ENCODE measurements at places on chromosomes 6 and 20.

DNA sequence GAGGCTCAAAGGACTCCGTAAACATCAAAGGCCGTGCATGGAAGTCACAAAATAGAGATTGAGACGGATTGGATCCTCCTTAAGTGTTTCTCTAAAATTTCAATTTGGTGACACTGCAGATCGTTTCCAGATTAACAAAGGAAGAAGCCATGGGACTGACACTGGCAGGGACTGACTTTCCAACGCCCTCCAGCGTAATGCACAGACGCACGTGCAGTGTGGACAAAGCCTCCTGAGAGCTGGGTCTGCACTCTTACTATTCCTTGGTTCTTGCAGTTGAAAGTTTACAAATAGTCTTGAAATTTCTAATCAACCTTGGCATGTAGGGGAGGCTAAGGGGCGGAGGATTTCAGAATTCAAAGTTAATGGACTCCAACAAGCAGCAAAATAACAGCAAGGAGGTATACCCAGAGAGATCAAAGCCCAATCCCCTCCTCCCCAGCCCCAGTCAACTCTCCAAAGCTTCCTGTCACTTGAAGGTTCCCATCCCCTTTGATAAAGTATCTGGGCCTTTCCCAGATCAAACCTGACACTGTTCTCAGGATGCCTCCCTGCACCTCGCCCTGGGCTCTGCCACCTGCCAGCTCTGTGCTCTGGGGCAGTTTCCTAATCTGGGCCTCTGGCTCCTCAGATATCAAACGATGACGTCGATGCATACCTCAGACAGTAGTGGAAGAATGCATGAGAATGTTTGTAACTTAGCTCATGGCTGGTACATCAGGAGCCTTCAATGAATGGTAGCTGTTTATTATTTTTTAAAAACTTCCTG, 106.5 kb upstream of the TRAF3IP2 start:
- no peak for DNase-seq

- peak; percentile 79 for DNase-seq
Observed at GRCh38 chr20:62875419-62876361, 14.1 kb upstream of the TCFL5 start.

GRCh38 chr6:26554697-26555504, 16.7 kb downstream of the HMGN4 start:
- no peak for DNase-seq

DNA sequence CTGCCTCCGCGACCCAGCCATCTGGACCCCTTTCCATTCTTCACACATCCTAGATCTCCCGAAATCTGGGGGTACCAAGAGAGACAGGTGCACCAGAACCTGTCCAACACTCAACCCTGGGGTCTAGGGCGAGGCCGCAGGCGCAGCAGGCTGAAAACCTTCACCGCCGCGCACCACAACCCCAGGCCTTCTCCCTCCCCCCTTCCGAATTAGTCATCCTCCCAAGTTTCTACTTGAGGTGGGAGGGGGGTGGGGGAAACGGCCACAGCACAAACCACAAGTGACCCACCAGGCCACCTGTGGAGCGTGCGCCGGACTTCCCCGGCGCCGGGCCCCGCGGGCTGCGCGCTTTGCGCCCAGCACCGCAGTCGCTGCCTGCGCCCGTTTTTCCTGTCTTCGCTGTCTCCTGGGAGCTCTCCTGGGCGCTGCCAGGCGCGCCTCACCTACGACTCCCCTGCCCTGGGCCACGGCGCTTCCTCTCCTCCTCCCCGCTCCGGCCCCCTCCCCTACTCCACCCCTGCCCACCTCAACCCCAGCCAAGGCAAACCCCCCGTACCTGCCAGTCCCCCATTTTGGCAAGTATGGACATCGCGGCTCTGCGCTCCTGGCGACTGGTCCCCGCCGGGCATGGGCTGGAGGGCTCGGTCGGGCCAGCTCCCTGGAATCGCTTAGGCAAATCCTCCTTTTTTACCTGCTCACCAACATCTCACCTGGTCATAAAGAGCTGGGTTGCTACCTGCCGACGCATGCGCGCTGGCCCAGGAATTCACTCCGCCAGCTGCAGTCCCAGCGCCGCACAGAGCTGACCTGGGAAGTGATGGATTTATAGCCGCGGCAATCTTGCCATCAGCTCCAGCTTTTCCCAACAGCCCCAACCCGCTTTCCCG, 4.2 kb upstream of the TFAP2A start:
- no peak for DNase-seq

- DNase-seq = no peak
Observed at GRCh38 chr6:107660839-107661238, 163.3 kb downstream of the SCML4 start.

GRCh38 chr6:35258336-35258735, 1.2 kb upstream of the ZNF76 start:
- no peak for DNase-seq

GRCh38 chr6:149963212-149963461, 606 bp upstream of the ULBP1 start:
- no peak for DNase-seq

- no peak for DNase-seq
Observed at GRCh38 chr6:107244082-107244741, 128.9 kb upstream of the BEND3 start.

- DNase-seq = no peak
Observed at GRCh38 chr6:99605911-99606655, 550 bp upstream of the PRDM13 start.

DNA sequence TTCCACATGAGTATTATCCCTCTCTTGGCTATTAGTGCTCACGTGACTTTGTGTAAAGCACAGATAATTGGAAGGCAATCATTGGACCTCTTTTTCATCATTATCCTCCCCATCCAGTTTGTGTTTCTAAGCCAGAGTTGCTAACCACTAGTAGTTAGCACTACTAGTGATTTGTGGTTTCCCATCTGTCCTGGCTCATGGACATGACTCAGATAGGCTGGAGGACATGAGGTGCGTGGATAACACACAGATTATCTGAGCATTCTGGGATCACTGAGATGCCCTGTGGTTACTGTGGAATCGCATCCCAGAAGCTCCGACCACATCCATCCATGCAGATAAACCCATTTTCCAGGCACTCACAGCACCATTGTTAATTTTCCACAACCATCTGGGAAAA, 123.8 kb upstream of the NAA20 start:
- DNase-seq = no peak

GRCh38 chr20:57890202-57890800, 180.5 kb upstream of the PMEPA1 start:
- DNase-seq = no peak

DNA sequence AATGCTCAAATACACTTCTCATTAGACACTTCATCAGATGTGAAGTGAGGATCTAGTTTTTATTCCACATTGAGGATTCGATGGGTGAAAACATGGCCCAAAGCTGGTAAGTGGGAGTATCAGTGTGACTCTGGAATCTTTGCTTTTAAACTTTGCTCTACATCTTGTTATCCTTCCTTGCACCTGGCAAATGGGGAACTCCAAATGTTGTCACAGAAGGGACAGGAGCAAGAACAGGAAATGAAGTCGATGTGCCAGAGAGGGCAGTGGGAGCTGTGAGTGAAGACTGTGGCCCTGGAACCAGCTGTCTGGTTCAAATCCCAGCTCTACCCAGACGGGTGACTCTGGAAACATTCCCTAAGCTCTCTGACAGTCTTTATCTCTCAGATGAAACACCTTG, 86.7 kb upstream of the AGPAT4 start:
- DNase-seq = no peak

GRCh38 chr6:134997133-134997995, 47.5 kb upstream of the ALDH8A1 start:
- no peak for DNase-seq

- no peak for DNase-seq
Observed at GRCh38 chr6:150345781-150346180, 23.0 kb upstream of the IYD start.

- DNase-seq = no peak
Observed at GRCh38 chr6:30884521-30885480, 482 bp downstream of the DDR1 start.

DNA sequence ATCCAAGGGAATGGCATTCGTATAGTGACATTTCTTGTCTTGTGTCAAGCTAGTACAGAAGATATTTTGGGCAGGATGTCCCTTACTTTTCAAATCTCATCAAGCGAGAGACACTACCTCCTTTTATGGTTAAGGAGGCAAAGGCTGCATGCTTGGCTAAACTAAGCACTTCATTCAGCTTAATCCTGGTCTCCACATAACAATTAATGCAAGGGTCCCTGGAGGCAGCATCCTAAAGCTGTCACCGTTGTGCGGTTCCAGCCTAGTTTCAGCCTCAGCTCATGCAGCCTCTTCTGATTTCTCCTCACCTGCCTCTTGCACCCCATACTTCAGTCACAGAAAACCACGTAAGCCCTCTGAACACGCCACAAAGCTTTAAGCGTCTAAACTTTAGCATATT, 67.1 kb upstream of the SLC22A23 start:
- DNase-seq = no peak

Data from caudate nucleus (tissue), 63 donors.